ENCODE measurements at places on chromosomes 13 and 19.

DNA sequence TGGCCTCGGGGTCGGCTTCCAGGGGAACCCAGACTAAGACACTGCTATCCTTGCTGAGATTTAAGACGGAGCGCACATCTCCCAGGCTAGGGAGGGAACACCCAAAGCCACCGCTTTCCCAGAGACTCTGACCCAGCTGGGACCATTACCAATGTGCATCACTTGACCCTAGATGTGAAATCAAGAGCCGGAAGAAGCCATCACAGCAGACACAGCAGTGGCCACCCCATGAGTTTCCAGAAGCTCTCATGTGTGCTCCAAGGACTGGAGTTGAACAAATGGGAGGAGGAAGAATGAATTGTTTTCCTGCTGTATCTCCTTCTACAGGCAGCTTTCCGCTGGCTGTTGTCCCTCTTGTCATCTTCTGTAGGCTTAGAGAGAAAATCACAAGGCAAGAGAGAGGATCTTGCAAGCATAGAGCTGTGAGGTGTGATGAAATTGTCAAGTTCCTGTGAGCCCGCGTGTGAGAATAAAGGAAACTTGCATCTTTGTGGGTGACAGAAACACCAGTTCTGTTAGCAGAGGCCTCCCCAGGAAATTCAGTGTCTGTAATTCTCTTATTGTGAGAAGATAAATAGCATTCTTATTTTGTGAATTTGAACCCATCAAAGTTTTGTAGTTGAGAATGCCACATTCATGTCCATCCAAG is 711.8 kb downstream of the UQCRFS1 start:
- no peak for DNase-seq

DNA sequence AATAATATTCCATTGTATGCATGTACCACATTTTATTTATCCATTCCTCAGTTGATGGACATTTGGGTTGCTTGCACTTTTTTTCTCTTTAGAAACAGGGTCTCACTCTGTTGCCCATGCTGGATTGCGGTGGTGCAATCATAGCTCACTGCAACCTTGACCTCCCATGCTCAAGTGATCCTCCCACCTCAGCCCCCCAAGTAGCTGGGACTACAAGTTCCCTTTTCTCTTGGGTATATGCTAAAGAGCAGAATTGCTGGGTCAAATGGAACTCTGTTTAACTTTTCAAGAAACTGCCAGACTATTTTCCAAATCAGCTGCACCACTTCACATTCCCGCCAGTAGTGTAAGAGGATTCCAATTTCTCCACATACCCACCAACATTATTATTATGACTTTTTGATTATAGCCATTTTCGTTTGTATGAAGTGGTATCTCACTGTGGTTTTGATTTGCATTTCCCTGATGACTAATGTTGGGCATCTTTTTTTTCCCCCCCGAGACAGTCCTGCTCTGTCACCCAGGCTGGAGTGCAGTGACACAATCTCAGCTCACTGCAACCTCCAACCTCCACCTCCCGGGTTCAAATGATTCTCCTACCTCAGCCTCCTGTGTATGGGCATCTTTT is 7.6 kb upstream of the IPO5 start:
- DNase-seq = no peak

GRCh38 chr13:79997244-79997643 is 343.7 kb downstream of the SPRY2 start:
- no peak for DNase-seq

DNA sequence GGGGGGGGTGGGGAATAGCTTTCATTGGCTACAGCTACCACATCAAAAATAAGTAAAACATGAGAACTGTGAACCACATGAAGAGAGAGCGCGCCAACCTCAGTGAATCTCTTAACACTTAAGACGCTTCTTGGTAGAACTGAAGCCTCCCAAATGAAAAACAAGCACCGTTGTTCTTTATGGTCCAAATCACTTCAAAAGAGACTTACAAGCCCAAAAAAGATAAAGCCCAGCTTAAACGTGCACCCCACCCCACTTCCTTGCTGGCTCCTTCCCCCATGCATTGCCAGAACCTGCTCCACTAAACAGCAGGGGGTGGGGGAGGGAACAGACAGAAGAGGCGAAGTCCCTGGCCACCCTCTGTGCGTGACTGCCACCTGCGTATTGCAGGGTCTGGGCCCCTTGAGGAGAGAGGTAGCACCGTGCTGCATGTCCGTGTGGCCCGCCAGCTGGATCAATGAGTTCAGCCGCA is 479.1 kb downstream of the FOXO1 start:
- DNase-seq = no peak

GRCh38 chr19:38484747-38485146 is 51.3 kb downstream of the RYR1 start:
- no peak for DNase-seq

GRCh38 chr19:4647676-4648644 is 8.6 kb downstream of the TNFAIP8L1 start:
- DNase-seq = no peak

DNA sequence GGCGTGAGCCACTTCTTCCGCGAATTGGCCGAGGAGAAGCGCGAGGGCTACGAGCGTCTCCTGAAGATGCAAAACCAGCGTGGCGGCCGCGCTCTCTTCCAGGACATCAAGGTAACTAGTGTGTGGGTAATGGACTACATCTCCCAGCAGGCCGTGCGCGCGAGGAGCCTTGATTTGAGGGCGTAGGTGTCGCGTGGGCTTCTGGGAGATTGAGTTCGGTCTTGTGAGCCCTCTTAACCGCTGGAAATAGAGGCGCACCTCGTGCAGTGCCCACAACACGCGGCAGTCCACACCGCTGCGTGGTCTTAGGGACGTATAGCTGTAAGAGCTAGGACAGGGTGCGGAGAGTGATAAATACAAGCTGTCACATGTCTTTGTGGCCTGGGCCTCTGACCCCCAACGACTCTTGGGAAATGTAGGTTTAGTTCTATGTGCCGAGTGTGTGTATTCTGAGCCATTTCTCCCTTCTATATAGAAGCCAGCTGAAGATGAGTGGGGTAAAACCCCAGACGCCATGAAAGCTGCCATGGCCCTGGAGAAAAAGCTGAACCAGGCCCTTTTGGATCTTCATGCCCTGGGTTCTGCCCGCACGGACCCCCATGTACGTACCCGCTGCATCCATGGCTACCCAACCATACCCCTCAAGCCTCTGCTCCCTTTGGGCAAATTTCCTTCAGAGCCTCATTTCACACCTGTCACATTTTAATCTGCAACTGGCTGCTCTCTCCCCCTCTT is 864 bp downstream of the FTL start:
- peak; percentile 85 for DNase-seq

GRCh38 chr13:85228692-85229091 is 570.5 kb downstream of the SLITRK6 start:
- DNase-seq = no peak

- no peak for DNase-seq
Observed at GRCh38 chr13:94079876-94080275, 399.6 kb downstream of the DCT start.

GRCh38 chr19:51571599-51571998 is 516 bp downstream of the ZNF175 start:
- DNase-seq = no peak

GRCh38 chr13:97387485-97387839 is 46.5 kb upstream of the RAP2A start:
- no peak for DNase-seq

DNA sequence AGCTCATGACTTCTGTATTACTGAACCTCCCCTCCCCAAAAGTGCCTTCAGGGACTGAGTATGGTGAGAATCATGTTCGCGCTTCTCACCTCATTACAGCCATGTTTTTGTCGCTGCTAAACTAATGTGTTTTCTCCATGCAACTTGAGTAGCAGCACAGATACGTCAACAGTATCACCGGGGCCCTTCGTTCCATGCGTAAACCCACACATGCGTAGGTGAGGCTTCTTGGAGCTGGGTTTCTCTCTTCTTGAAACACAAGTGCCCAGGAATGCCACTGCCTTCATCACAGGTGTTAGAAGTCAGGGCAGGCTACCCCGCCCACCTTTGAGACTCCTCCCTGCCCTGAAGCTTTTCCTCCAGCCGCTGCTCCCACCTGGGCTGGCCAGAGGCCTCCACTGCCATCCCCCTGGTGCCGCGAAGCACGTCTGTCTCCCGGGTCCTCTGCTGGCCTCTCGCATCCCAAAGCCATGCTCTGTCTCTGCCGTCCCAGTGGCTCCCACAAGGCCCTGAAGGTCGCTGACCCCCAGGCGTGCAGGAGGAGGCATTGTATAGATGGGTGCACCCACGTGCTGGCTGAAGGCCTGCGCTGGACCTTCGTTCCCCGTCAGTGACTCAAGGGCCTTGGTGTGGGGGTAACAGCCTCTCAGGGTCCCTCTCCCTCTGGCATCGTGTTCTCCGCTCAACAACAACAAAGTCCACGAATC is 135.3 kb upstream of the MCF2L start:
- no peak for DNase-seq

GRCh38 chr19:30362156-30362754 is 9.9 kb upstream of the ZNF536 start:
- no peak for DNase-seq

DNA sequence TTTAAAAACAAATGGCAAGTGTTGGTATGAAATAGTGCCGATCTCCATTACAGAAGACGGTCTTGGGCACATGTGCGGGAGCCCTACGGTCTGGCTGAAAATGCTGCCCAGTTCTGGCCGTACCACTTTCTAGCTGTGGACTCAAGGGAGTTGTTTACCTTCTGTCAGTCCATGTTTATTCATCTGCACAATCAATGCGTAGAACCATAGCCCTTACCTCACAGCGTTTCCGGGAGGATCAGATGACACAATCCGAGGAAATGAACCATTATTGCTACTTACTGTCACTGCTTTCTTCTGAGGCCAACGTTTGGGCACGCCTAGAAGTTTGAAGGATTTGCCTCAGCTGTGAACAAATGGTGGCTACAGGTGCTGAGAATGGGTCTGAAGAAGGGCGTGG is 31.2 kb downstream of the GADD45B start:
- DNase-seq = no peak

DNA sequence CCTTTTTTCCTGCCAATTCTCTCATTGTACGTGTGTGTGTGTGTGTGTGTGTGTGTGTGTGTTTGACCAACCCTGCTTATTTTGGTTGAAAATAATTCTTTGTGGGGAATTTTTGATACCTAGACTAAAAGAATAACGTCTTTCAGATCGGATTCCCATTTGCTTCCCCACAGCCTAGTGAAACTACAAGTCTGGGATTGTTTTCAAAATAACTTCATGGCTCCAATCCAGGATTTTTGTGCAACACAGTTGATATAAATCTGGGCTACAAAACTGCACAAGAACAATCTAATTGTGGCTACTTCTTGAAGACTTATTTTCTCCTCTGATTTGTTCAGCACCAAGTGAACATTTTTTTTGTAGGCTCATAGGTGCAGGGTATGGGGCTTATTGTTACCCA is 332.8 kb upstream of the MIR17HG start:
- DNase-seq = no peak

- no peak for DNase-seq
Observed at GRCh38 chr13:113643593-113643992, 14.4 kb downstream of the ATP4B start.

DNA sequence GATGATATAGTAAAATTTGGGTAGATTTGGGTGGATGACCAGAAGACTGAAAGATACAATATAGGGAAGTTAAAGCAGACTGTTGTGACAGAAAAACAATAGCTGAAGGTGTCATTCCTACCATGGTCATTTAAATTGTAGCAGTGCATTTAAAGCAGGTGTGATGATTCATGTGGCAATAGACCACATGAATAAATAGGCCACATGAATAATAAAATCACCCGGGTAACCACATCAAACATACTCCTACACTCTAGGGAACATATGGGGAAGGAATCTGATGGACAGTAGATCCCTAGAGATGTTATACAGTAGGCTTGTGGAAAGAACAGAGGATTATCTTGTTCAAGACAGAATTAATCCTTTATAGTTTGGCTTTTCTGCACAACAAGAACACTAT is 392.6 kb downstream of the SLITRK5 start:
- DNase-seq = no peak

- no peak for DNase-seq
Observed at GRCh38 chr13:29936051-29936813, 85.8 kb upstream of the UBL3 start.

DNA sequence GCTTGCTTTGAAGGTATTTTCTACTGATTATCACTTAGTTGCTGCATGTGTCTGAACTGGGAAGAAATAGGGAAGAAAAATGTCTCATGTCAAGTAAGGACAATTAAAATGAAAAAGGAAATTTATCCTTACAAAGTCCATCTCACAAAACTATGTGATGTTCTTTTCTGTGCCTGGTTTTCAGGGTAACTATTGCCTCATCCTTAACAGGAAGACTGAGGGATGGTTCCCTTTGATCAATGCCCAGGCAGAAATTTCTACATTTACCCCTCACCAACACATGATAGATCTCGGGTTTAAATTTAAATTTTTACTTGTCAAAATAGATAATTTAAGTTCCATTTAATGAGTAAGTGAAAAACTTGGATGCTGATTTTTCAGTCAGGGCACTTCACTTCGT is 3.9 kb upstream of the FOXO1 start:
- no peak for DNase-seq

DNA sequence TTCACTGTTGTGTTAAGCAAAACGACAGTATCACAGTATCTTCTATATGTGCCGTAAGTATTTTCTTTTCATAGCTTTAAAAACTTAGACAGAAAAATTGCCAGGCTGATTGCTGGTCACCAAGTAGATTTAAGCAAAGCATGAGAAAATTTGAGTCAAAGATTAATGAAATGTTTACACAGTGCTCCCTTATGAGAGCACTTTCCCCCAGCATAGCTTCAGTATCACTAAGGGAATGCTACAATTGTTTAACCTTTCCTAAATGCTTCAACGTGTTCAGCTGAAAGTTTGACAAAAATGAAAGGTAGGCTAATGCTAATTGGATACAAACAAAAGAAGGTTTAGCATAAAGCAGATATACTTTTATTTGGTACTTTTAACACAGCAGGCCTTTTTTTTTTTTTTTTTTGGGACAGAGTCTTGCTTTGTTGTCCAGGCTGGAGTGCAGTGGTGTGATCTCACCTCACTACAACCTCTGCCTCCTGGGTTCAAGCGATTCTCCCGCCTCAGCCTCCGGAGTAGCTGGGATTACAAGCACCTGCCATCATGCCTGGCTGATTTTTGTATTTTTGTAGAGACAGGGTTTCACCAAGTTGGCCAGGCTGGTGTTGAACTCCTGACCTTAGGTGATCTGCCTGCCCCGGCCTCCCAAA is 23.4 kb downstream of the PCCA start:
- no peak for DNase-seq

All from substantia nigra (tissue), 51 donors.